ENCODE measurements at places on chromosomes 7 and 10. TPM values are rescaled to one million over a fixed set of nuclear protein-coding genes. Genes with fewer than 3 reads are reported as not detected.

SOSTDC1 gene
- not detected for total RNA-seq

- DNase-seq: no peak
These were observed 18.1 kb downstream of the RAB11FIP2 start for GRCh38 chr10:118028619-118029018.

DNA sequence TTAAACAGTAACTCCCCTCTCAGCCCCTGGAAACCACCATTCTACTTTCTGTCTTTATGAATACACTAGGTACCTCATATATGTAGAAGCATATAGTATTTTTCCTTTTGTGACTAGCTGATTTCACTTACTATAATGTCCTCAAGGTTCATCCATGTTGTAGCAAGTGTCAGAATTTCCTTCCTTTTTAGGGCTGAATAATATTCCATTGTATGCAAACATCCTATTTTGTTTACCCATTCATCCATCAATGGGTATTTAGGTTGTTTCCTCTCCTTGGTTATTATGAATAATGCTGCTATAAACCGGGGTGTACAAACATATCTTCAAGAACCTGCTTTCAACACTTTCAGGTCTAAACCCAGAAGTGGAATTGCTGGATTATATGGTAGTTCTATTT is 125.3 kb downstream of the SGMS1 start:
- DNase-seq: no peak

DNA sequence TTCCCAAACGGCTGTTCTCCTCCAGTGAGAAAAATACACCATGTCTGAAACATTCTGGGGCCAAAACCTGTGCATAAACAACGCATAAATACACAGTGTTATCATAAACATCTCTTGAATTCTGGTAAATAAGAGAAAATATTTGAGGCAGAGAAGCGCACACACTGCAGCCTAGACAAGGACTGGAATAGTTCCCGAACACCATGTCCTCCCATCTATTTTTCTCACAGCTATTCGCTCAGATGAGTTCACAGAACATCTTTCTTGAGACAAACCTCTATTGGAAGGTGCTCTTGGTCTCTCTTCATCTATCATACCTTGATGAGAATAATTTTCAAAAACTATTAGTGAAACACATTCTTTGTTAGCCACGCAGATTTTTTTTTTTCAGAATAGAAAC is 24.4 kb downstream of the ETV1 start:
- DNase-seq: no peak

- DNase-seq: no peak
These were observed 227.0 kb downstream of the DKK1 start for GRCh38 chr10:52541006-52541473.

DNA sequence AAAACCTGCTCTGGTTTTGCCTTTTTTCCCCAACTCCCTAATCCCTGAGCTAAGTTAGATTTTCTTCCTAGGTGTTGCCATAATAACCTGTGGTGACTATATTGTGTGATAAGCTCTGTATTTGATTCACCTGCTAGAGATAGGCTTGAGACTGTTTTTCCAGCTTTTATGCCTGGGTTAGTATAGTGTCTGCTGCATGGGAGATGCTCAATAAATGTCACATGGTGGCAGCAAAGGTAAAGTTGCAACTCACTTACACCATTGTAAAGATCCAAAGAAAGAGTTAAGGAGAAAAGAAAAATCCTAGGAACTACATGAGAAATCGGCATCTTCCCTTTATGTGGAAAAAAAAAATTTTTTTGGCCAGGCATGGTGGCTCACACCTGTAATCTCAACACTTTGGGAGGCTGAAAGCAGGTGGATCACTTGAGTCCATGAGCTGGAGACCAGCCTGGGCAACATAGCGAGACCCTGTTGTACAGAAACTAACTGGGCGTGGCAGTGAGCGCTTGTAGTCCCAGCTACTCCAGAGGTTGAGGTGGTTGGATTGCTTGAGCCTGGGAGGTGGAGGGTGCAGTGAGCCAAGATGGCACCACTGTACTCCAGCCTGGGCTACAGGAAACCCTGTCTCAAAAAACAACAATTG is 3.7 kb downstream of the CCNJ start:
- DNase-seq: no peak

Measured in activated CD4-positive, alpha-beta memory T cell treated with anti-CD3 and anti-CD28 coated beads, Interleukin-2, amount 10 ng/mL, durations not matched to agents 7 days and 5 days (primary cell).